H1 (cell line): ENCODE measurements at places on chromosomes 2 and 18. TPM values are rescaled to one million over a fixed set of nuclear protein-coding genes. Genes with fewer than 3 reads are reported as not detected.

- no peak for DNase-seq
Observed at GRCh38 chr2:175007510-175007909, 2.3 kb upstream of the CHN1 start.

Gene TWIST2
- 2.1 and 2.6 TPM in 2 replicates for total RNA-seq

DNA sequence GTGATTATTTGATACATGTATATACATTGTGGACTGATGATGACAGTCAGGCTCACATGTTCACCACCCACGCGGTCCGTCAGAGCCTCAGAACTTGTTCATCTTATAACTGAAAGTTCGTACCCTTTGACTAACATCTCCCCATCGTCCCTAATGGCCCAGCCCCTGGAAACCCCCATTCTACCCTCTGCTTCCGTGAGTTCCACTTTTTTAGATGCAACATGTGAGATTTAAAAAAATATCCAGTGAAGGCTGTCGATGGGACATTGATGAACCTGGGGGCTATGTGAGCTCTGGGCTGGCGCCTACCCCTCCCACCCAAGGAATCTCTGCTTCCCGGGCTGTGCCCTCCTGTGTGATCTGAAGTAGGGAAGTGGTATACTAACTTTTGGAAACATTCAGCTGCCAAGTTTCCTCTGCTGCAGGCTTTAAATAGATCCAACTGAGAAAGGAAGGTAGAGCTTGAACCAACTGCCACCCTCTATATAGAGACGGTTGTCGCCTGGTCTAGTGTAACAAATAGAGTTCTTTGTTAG is 163.8 kb downstream of the FAM210A start:
- DNase-seq: no peak

GRCh38 chr18:36661999-36662398 is 166.8 kb downstream of the TPGS2 start:
- DNase-seq: no peak

DNA sequence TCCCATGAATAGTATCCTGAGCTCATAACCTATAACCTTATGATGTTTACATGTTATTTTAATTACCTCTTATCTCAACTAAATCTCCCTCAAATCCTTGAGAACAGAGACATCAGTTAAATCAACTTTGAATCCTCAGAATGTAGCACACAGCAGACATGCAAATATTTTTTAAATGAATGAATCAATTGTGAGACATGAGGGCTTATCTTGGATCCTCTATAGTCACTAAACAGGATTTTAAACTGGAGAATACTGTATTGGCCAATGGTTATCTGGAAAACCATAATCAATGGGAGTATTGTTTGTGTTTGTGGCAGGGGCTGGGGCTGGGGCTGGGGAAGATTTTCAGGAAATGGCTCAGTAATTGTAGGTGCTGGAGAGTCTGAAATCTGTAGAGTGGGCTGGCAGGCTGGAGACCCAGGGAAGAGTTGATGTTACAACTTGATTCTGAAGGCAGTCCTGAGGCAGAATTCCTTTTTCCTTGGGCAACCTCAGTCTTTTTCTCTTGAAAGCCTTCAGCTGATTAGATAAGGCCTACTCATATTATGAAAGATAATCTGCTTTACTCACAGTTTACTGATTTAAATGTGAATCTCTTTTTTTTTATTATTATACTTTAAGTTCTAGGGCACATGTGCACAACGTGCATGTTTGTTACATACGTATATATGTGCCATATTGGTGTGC is 106.3 kb downstream of the NCOA1 start:
- DNase-seq: no peak

GRCh38 chr2:112960230-112960825 is 17.5 kb upstream of the IL36G start:
- no peak for DNase-seq

DNA sequence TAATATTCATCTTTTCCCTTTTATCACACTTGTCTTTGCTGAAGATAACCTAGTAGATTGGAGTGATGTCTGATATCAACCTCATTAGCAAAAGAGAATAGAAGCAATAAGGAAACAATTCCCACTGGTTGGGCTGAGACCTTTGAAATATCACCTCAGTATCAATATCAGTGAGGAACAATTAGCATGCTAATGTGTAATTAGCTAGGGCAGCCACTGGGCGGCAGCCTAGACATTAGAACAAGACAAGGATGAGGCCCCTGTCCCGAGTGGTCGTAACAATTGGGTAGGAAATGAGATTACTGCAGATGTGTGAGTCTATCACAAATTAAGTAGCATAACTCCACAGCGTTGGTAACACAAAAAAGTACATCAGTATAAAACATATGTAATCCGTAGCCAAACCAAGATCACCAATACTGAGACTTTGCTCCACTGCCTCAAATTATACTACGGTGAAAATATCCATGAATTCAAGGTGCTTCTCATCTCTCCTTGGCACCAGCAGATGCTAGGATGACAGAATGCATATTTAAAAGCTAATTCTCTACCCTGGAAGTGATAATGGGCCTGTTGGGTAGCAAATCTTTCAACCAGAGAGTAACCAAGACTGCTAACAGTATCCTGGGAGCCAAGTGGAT is 99.1 kb downstream of the ALPK2 start:
- peak; percentile 25 for DNase-seq

GRCh38 chr2:226121046-226121738 is 678.4 kb downstream of the IRS1 start:
- DNase-seq: no peak

- DNase-seq: no peak
Observed at GRCh38 chr2:238726670-238727584, 121.0 kb upstream of the TWIST2 start.

DNA sequence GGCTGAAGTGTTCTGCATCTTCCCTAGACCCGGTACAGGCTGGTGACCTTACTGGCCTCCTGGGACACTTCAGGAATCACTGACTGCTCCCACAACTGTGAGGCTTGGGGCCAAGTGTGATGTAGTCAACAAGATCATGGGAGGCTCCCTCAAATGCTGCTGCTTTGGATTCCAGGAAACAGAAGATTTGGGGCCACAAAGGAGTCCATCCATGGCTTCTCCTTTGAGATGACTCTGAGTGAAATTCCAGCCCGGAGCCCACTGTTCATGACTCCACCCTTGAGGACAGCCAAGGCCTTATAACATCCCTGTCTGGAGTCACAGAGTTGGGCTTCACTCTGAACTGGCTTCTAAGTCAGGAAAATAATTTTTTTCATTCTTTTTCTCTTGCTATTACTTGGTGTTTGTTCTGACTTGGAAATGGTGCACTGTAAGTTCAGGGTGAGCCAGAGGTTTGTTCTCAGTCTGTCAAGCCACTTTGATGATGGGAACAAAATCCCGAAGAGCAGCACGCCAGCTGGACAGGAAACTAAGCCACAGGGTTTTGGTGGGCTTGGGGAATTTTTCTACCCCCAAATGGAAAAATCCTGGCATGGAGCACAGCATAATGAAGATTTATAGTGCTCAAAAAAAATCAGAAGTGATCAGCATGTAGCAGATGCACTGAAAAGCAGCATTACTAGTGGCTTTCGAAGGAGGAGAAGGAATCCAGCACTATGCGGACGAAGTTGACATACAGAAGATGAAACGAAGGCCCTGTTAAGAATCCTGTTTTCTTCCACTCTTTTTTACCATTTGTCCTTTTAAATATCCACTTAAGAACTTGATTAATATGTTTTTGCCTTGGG is 98.1 kb upstream of the ZFP36L2 start:
- no peak for DNase-seq

- DNase-seq: no peak
Observed at GRCh38 chr2:70569559-70569958, 15.9 kb upstream of the TGFA start.

DNA sequence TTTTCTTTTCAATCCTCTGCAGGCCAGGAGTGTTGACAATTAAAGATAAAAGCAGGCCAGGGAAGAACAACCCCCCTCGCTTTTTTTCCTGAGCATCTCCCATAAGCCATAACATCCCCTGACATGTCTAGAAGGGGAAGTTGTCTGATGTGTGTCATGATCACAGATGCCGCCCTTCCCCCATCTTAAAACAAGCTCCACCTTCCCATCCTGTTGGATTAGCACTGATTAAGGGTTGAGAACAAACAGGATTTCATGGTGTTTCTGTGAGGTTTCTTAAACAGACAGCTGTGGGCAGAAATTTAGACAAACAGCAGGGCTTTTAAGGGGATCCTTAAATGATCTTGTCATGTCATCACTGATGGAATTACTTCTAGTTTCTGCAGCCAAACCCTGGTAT is 59.4 kb upstream of the UPP2 start:
- DNase-seq: no peak

GRCh38 chr2:42754021-42754775 is 9.7 kb downstream of the OXER1 start:
- no peak for DNase-seq

Gene CABYR
- total RNA-seq: 18.8 and 20.1 TPM in 2 replicates

DNA sequence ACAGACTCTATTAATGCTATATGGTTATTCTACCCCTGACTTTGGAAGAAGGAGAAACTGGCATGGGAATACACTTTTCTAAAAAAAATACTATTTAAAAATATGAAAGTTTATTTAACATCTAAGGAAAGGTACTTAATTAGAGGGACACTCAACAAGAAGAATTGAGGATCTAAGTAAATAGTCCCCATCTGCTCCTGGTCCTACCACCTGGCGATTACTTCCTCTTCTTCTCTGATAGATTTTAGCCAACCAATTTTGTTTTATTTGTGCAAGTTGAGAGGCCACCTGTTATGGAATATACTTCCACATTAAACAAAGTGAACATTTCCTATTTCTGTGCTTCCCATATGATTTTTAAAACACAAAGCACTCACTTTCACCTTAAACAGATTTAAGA is 111.7 kb downstream of the BCL2 start:
- DNase-seq: no peak

Gene OSR1
- total RNA-seq: 0.22 TPM in 1 of 2 replicates, not detected in the other

Gene IL1B
- not detected in 2 replicates for total RNA-seq
